ENCODE measurements at places on chromosomes 2 and 18.

GRCh38 chr2:19542796-19543662, 184.6 kb upstream of the OSR1 start:
- DNase-seq: no peak

- DNase-seq: no peak
These were observed 37.7 kb upstream of the SETBP1 start for GRCh38 chr18:44643004-44643403.

GRCh38 chr2:128036748-128037607, 9.1 kb upstream of the SAP130 start:
- no peak for DNase-seq

DNA sequence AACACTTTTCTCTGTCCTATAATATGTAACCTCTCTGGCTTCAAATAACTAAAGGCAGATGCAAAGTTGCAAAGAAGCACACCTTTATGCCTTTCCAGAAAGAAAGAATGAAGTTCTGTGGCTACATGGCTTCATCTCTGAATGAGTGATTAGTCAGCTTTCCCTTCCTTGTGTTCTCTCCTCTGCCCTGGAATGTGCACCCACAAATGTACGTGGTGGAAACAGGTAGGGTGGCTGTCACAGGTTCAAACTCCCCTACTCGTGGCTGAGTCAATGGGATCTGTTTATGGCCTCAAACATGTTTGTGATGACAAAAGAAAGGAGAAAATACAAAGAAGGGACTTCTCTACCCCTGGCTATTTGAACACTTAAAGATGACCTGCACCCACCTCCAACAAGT, 55.5 kb upstream of the ACVR2A start:
- DNase-seq: no peak

- no peak for DNase-seq
These were observed at the start of gene LRRFIP1 for GRCh38 chr2:237627441-237628246. Gene LRRFIP1, plus strand, starts transcription at chr2:237627587. Its CDS starts 58 bp downstream, at chr2:237627645.

GRCh38 chr2:18950361-18950851, 361.0 kb upstream of the NT5C1B start:
- DNase-seq: no peak

- no peak for DNase-seq
These were observed 25.0 kb downstream of the CEP68 start for GRCh38 chr2:65081232-65081685.

GRCh38 chr2:223122781-223123180, 70.8 kb downstream of the KCNE4 start:
- peak; percentile 34 for DNase-seq

DNA sequence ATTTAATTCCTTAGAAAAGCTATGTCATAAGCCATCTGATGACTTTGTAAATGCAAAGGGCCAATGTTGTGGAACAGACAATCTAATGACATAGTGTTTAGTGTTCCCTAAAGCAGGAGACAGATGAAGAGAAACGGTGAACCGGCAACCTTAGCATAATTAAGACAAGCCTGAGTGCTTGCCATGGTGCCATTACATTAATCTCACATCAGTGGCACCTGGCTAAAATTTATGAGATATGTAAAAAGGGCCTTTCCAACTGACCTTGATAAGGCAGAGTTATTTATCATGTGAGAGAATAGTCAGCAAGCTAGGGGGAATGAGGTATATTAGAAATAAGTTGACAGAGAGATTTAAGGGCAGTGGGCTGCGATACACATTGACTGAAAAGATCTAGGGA, 261.8 kb downstream of the ERBB4 start:
- no peak for DNase-seq

DNA sequence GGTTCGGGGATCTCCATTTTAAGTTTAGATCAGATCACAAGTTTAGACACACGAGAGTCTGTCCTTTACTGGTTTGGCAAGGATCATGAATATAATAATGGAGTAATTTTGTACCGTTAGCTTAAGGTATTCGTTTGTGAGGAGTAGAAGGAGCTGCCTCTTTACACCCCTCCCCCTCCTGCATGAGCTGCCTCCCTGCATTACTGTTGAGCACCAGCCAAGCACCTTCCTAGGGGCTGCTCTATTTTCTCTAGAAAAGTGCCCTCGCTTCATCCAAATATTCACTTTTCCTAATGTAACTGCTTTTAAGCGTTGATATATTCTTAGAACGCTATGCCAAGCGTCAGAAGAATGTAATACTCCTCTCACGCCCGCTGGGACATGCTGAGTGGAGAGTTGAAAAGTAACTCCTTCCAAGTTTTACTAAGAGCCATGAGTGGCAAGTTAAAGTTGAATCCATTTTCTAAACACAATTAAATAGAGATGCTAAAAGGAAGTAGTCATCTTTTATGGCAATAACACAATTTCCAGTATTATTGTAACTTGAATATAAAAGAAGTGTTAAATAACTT, 25.4 kb upstream of the SCN7A start:
- no peak for DNase-seq

- DNase-seq: no peak
These were observed 29.6 kb upstream of the ENOSF1 start for GRCh38 chr18:741931-742512.

DNA sequence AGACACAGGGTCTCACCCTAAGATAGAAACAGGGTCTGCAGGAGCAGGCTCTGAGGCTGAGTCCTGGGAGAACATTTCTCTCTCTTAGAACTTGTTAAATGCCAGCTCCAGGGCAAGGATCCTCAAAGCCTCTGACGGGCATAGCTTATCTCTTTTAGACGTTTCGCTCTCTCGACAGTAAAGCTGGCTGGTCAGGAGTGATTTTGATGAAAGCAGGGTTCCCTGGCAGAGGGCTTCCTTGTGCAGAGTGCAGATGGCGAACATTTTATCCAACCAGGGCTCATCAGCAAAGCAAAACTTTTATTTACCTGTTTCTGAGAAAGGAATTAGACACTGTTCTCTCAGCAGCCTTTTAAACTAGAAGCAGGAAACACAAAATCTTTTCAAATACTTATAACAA, 350.8 kb downstream of the ALK start:
- no peak for DNase-seq

DNA sequence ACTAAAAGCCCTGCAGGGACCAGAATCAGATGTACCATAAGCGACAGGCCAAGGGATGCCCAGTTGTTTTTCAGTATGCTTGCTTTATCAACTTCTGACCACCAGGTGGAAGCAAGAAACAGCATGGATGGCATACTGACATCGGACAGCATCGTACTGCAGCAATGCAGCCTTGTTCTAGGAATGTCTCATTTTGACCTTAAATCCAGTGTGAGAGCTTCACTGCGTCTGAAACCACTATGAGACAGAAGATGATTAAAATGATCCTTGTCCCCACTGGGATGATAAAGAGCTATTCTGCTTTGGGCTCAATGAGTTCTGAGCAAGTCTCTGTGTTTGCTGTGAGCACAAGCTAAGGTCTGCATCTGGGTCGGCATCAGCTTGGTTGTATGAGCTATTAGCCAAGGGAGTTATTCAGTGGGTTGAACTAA, 54.3 kb downstream of the CDK15 start:
- peak; percentile 7 for DNase-seq

- DNase-seq: no peak
These were observed 47.4 kb upstream of the RAPH1 start for GRCh38 chr2:203582468-203582867.

- DNase-seq: no peak
These were observed 452.5 kb upstream of the CHAC2 start for GRCh38 chr2:53315149-53315548.

DNA sequence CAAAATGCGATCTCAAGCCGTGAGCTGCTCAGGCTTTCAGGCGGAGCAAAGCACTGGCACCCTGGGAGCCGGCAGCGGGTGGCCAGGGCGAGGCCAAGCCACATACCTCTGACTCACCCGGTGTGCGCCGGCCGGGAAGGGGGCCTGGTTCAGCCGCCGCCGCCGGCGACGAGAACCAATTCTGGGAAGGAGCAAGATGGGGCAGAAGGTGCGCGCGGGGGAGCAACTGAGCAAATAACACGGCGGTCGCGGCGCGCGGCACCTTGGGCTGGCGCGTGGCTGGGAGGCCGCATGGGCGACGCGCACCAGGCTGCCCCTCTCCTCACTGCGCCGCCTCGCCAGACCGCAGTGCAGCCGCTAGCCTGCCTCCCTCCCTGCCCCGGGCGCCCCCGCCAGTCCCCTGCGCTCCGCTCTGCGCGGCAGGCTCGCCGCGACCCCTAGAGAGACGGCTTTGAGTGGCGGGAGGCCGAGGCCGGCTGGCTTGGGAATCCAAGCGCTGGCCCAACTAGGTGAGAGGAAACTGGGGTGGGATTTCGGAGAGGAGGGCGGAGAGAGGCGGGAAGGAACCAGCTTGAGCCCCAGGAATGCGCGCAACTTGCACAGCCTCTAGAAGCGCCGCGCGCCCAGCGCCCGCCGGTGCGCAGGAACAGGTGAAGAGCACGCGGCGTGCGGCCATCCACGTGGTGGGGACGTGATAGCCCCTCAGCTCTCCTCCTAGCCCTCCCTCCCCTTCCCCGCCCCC, 3.2 kb downstream of the NRP2 start:
- DNase-seq: no peak

DNA sequence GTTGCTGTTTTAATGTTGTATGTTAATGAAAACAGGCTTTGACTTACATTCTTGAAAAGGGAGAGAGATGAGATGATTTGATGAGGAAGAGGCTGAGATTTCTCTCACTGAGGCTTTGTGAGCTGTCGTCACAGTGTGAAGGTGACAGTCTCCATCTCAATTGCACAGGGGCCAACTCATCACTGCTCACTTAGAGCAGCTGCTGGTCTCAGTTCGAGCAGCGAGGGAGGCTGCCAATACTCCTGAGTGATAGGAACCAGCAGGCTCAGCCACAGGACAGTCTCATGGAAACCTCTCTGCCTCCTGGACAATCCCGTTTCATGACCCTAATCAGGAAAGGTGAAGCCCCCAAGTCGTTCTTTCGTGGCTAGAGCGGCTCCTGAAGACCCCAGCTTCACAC, 170.7 kb upstream of the SOX11 start:
- DNase-seq: no peak

DNA sequence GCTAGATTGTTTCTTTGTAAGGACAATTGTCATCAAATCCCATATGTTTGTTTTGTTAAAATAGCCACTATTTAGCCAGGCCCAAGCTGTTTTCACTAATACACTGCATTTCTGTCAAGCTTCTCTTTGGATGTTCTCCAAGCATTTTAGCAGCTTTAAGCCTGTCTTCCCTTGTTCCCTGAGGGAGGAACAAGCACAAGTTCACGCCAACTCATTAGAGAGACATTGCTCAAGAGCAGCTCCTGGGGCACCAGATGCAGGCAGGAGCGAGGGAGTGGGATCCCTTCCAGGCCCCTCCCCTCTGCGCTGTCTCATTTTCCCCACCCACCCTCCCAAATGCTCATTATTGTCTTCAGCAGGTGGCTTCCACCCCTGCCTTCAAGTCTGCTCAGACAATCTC, 32.6 kb upstream of the PPP3R1 start:
- peak; percentile 32 for DNase-seq

GRCh38 chr2:48248251-48248933, 281.6 kb upstream of the STON1 start:
- DNase-seq: no peak

DNA sequence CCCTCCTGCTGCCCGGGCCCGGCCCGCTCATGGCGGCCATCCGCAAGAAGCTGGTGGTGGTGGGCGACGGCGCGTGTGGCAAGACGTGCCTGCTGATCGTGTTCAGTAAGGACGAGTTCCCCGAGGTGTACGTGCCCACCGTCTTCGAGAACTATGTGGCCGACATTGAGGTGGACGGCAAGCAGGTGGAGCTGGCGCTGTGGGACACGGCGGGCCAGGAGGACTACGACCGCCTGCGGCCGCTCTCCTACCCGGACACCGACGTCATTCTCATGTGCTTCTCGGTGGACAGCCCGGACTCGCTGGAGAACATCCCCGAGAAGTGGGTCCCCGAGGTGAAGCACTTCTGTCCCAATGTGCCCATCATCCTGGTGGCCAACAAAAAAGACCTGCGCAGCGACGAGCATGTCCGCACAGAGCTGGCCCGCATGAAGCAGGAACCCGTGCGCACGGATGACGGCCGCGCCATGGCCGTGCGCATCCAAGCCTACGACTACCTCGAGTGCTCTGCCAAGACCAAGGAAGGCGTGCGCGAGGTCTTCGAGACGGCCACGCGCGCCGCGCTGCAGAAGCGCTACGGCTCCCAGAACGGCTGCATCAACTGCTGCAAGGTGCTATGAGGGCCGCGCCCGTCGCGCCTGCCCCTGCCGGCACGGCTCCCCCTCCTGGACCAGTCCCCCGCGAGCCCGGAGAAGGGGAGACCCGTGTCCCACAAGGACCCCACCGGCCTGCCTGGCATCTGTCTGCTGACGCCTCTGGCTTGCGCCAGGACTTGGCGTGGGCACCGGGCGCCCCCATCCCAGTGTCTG, 767 bp downstream of the RHOB start:
- DNase-seq: no peak

DNA sequence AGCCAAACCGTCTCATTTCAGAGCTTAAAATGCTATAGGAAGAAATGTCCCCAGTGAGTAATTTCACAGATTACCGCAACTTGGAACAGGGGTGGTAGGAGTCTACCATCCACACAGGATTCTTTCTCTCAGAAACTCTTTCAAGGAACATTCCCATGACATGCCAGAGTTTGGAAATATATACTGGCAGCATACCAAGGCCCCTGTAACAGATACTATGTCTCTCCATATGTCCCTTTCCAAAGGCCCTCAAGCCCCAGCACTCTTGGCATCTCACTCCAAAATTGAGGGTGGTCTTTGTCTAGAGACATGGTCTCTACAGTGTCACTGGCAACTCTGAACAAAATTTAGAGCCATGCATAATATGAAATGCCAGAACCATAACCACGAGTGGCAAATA, 11.0 kb downstream of the FIGLA start:
- no peak for DNase-seq

DNA sequence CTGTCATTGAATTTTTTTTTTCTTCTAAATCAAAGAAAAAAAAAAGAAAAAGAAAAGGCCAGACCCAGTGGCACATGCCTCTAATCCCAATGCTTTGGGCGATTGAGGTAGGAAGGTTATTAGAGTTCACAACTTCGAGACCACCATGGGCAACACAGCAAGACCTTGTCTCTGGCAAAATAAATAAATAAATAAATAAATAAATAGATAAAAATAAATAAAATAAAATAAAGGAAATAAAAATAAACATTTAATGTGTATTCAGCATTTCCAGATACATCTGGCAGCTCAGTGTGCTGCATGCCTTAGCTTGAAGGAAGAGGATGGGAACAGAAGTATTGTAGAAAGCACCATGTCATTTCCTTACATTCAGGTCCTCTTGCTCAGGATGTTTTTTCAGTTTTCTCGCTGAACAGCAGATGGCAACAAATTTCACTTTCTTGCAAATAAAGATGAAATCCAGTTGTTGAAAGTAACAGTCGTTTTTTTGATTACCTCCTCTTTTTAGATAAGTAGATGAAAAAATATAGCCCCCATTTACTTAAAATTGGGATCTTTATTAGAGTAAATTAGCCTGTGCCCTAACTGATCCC, 25.7 kb upstream of the FAM178B start:
- DNase-seq: no peak

- DNase-seq: no peak
These were observed 45.5 kb upstream of the IHH start for GRCh38 chr2:219106251-219106650.
